SJSA1 (cell line): ENCODE measurements at places on chromosomes 5 and 9. TPM values are rescaled to one million over a fixed set of nuclear protein-coding genes. Genes with fewer than 3 reads are reported as not detected.
A peak's percentile ranks its signal among the peaks of the same experiment; 100 is the strongest.

The N4BP3 gene
- total RNA-seq = 0.79 and 1.8 TPM in 2 replicates

- DNase-seq = no peak
Measured at GRCh38 chr5:79794347-79794746, 104.7 kb downstream of the CMYA5 start.

DNA sequence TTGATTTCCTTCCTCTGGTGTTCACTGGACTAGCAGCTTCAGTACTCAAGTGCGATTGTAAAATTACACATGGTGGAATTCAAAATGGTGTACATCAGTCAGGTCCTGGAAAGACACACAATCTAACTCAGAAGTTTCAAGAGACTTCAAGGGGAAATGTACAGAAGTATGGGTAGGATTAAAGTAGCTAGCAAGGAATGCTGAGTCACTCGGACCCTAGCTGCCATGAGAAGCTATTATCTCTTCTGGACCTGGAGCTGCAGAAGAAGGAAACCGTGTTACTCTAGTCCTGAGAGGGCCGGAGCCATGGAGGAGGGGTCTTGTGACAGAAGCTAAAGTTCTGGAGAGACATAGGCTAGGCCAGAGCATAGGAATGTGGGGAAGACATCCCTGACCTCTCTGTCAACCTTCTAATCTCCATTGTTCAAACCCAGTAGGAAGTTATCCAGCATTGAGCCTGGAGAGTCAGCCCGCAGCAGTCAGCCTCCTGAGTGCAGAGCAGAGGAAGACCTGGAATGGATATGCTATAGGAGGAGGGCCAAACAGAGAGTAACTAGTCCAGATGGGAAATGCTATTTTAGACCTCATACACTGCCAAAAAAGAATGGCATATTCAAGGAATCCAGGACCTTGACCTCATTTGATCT lies 84.3 kb downstream of the GHR start:
- DNase-seq = no peak

DNA sequence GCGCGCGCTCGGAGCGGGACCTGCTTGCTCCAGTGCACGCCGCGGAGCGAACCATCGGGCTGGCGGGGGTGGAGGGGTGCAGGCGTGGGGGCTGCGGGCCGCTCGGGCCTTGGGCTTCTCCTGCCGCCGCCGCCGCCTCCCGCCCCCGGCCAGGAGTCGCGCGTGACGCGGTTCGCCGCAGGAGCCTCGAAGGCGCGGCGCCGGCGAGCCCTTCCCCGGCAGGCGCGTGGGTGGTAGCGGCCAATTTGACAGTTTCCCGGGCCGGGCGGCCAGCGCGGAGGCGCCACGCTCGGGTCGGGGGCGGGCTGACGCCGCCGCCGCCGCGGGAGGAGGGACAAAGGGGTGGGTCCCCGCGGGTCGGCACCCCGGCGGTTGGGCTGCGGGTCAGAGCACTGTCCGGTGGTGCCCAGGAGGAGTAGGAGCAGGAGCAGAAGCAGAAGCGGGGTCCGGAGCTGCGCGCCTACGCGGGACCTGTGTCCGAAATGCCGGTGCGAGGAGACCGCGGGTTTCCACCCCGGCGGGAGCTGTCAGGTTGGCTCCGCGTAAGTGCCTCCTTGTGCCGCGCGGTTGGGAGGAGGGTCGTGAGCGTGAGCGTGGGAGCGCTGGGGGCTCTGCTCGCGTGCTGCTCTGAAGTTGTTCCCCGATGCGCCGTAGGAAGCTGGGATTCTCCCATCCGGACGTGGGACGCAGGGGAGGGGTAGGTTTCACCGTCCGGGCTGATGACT lies at the start of gene TJP2:
TSS of gene TJP2 (plus strand) at position 387 of the 725 bp plus-strand sequence. CDS start at position 483, 96 bp downstream.
- peak; percentile 76 for DNase-seq
